Stimulated activated CD8-positive, alpha-beta memory T cell treated with anti-CD3 and anti-CD28 coated beads, Interleukin-2, amount 100 ng/mL, for 48 hours (primary cell): ENCODE measurements at places on chromosomes 12 and 14.

GRCh38 chr14:44297437-44297836 is 209.6 kb downstream of the FSCB start:
- DNase-seq, result no peak

DNA sequence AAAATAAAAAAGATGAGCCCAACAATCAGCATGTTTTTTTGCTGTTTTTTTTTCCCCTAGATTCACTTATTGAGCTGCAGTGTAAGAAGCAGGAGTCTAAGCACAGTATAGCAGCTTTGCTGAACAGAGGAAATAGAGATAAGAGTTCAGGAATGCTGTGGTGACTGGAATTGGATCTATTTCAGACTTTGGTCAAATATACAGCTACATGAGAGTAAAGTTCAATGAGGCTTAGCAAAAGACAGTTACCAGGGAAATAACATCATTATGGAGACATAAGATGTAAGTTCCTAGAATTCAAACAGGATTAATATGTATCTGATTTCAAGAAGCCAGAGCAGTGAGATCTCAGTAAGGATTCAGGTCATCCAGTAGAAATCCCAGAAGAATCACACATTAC is 613.0 kb downstream of the RPS29 start:
- no peak for DNase-seq

DNA sequence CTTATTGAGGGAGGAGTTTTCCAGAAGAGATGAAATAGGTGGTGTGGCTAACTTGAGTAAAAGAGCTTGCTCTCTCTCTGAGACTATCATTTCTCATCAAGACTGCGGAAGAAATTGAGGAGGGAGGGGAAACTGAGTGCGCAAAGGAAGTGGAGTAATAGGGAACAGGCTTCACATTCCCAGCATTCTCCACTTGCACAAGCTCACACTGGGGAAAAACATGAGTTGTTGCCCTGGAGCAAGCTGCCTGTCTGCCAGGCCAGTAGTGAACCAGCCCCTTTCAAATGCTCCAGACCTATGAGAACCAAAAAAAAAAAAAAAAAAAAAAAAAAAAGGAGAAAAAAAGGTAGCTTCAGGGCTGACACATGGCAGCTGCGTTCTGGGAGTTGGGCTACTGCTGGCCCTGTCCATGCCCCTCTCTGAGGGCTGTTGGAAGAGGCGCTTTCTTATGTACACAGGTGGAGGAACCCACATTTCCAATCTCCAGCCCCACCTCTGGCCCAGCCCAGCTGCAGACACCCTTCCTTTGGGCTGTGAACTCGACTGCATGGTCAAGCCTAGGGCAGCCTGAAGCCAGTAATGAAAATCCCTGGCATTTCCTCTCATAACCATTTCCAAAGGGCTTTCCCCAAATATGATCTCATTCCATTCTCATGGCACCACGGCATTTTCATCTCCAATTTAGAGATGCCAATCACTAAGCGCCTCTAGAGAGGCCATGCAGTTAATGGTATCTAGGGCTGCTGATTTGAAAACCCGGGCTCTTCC is 32.5 kb upstream of the EMP1 start:
- DNase-seq, result no peak

GRCh38 chr12:89357297-89357730 is 5.0 kb upstream of the DUSP6 start:
- DNase-seq, result no peak

GRCh38 chr14:51507906-51508511 is 143.7 kb upstream of the FRMD6 start:
- no peak for DNase-seq

DNA sequence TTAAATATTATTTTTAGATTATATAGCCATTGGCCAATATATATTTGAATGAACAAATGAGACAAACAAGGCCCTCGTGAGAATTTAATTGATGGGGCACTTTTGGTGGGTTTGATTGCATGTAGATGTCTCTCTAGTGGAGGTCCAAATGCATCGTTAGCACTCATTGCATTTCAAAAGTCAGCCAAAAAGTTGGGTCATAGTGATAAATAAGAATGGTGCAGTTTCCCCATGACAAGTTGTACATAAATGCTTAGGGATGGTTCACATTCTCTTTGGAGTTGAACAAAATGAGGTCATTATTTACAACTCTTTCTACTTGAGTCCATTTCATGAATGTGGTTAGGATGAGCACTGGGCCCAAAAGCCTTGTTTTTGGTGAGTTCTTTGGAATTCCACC is 1.0 kb downstream of the BEST3 start:
- no peak for DNase-seq

- DNase-seq, result no peak
Measured at GRCh38 chr12:103169-103981, 36.8 kb downstream of the IQSEC3 start.

GRCh38 chr12:10749700-10750384 is 26.7 kb upstream of the YBX3 start:
- peak; percentile 44 for DNase-seq

- no peak for DNase-seq
Measured at GRCh38 chr12:124548854-124549378, 18.5 kb downstream of the NCOR2 start.

DNA sequence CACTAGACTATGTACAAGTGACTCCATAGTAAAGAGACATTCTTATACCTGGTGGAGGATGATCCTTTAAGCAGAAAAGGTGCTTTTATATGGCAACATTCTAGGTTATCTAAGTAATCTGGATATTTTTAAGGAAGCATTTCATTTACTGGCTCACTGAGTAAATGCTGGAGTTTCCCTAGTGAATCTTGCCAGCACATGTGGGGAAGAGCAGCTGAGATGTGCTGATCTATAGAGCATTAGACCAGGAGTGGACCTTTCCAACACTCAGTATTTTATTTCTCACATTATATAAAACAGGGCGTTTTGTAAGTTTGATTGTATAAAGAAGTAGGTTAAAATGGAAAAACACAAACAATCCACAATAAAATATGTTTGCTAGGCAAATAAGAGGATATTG is 478.5 kb downstream of the ATP23 start:
- DNase-seq, result no peak

DNA sequence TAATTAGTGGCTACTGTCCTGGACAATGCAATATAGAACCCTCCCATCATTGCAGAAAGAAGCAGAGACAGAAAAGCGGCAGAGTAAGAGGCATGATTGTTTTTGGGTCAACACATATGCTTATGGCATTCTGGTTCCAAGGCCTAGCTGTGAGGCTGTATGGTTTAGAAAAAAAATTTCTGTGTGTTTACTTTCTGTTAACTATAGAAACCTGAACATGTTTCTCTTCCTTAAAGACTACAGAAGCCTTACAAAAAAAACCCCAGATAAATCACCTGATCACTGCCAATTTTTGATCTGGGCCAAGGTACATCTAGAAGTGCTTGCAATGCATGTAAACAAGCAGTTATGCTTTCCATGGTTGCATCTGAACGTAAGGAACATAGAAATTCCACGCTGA is 100.0 kb upstream of the HECTD1 start:
- no peak for DNase-seq

- DNase-seq, result no peak
Measured at GRCh38 chr12:129873111-129873832, 30.6 kb downstream of the TMEM132D start.

DNA sequence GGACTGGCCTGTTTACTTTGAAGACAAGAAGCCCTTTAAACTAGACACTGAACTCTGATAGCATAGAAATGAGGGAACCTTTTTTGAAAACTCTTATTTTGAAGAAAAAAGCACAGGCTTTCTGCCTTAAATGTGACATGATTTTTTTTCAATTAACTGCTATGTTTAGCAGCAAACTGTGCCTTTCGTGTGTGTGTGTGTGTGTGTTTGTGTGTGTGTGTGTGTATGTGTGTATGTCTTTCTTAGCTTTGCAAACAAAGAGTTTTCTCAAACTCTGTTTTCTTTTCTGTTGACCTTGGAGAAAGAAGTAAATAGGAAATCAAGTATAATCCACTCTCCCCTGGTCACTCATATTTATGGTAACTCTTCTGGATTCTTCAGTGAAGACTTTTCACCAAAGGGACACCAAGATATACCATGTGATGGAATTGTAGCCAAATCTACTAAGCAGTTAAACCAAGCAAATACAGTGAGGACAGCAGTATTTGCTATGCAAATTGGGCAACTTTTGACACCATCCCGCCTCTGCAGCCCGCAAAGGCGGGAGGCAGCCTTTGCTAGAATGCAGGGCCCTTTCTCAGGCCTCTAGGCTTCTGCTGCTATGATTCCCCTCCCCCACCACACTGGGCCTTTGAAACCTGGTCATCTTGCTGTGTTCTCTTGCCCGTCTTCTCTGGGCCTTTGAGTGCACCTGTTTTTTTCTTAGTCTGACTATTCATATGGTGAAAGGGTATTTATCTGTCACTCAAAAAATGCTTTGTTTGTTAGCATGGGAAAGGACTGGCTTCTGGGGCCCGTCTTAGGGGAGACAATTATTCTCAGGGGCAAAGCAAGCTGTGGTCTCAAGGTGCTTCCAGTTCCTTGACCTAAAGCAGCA is 107.9 kb downstream of the MYRFL start:
- DNase-seq, result no peak

- no peak for DNase-seq
Measured at GRCh38 chr12:46207644-46208043, 61.2 kb downstream of the SLC38A1 start.
